ENCODE measurements at places on chromosomes 3 and 15.
A peak's percentile ranks its signal among the peaks of the same experiment; 100 is the strongest.

DNA sequence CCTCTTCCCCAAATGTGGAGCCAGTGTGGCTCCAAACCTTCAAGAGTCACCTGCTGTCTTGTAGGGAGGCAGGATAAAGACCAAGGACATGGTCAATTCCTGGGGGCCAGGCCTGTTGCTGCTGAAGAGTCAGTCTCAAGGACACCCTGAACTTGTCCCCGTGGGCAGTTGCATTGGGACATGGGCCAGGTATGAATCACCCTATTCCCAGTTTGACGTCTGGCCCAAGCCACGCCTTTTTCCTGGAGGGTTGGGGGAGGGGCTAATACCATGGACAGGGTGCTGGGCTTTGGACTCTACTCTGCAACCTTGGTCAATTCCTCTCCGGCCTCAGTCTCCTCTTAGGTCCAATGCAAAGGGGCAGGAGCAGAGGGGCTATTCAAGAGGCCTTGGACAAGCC, 10.4 kb downstream of the ATP2B2 start:
- peak; percentile 23 for DNase-seq

GRCh38 chr3:141454906-141455602, 31.8 kb upstream of the RASA2 start:
- no peak for DNase-seq

DNA sequence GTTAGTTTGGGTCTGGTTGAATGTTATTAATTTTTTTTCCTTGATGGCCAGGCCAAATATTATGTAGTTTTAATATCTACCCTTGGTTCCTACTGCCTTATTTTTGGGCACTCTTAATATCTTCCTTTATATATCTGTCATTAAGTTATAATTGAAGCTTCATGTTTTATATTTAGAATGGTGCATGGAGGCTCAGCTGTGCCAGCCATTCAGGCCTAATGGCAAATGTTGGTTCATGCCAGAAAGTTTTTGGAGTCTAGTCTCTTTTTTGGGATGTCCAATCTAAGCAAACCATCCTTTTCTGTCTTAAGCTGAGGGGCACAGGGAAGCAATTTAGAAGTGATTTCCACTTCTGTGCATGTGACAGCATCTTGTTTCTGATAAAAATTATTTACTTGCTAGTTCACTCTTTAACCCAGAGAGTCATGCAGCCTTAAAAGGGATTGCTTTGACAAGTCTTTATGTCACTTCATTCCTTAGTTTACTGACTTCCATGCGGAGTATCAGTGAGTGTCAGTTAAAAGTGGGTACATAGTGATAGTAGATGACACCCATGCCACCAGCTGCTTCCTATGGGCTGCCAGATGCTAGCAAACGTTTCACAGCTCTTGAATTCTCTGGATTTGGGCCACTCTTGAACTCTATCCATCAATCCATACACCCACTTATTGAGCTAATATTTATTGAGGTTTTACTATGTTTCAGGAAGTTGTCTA, 33.0 kb downstream of the MITF start:
- no peak for DNase-seq

- DNase-seq, result no peak
Measured at GRCh38 chr15:82568986-82569385, 28.7 kb upstream of the RPS17 start.

DNA sequence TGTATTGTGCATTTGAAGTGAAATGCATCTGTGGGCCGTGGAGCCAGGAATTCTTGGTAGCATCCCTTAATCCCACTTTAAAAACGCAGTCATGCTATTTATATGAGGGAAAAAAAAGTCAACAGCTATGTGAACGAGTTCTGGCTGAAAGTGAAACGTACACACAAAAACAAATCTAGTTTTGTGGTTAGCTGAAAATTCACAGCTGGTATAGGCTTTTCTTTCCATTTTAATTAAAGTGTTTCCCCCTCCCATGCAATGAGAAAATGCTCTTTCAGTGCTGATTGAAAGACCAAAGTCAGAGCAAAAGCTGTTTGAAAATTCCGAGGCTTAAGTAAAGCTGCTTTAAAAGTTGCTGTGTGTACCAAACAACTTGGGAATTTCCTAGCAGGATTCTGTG, 297.4 kb downstream of the PLCL2 start:
- DNase-seq, result no peak

Measured in breast epithelium (tissue), 4 donors.